ENCODE measurements at places on chromosomes 6 and 20.

GRCh38 chr6:126048635-126049034 is 62.3 kb downstream of the TRMT11 start:
- no peak for DNase-seq

DNA sequence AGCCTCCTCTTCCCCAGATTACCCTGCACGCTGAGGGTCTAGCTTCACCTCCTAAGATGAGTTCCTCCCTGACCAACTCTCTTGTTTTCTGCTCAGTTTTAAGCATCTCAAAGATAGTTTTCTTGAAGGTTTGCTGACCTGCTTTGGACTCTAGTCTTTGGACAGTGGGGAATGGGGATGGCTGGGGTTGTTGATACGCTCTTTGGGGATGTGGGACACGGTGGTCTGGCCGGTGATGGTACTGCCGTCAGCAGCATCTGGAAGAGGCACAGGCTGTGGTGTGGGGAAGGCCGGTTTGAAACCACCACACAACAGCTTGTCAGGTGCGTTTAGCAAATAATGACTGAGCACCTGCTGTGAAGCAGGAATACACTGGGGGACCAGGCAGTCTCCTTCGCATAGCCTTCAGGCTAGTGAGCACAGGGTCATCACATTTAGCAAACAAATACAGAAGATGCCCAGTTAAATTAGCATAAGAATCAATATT is 94.1 kb downstream of the TMEM242 start:
- DNase-seq, result no peak

DNA sequence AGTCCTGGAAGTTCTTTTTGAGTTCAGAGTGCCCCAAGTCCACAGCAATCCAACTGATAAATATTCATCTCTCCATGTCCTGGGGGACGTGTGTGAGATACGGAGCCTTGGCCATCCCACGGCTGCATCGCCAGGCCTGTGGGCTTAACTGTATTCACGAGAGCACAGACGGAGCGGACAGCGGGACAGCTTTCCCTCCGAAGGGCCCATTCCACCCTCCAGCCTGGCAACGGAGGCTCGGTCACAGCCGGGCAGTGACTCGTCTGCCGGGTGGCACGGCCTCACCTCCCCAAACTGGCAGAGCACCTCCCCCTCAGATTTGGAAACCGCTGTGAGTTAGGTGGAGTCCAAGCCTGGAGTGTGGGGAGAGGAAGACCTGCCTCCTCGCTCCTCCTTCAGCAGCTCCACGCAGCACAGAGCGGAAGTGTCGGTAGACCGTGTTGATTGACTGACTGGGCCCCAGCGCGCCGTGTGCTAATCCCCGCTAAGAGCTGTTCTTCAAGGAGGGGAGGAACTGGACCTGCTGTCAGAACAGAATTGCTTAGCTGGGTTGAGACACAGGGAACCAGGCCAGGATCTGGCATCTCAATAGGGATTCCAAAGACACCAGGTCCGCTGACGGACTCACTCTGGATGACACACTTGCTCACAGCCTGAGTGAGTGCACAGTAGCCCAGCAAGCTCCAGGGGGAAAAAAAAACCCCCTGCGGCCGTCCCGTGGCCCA is 10.9 kb downstream of the FOXF2 start:
- no peak for DNase-seq

DNA sequence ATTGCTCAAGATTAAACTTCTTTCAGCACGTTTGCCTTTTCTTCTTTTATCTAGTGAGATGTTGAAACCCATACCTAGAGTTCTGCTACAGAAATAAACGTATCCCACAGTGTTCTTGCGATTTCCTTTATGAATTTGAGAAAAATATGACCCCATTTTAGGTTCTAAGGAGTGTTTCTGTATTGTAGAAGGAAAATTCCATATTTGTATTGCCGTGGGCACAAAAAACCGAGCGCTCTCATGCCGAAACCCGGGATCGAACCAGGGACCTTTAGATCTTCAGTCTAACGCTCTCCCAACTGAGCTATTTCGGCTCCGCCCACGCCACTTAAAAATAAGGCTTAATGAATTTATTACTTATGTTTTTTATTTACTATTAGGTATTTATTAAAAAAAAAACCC is 23.7 kb downstream of the ZNF311 start:
- DNase-seq, result peak; percentile 22
